ENCODE measurements at places on chromosomes 3 and 15. TPM values are rescaled to one million over a fixed set of nuclear protein-coding genes. Genes with fewer than 3 reads are reported as not detected.

DNA sequence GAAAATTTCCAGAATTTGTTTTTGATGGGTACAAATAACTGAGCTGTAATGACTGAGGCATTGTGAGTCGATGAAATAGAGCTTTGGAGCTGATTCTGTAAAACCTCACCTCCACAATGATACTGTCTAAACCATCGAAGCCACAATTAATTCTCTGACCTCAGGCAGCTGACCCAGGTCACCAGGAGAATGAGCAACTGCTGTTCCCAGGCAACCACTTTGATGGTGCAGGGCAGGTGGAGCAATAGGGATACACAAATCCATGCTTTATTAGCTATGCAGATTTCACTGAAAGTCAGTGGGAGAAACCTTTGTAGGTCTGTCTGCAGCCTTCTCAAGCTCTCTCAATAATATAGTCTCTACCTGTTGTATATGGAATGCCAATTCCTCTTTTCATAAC, 204.4 kb downstream of the RYR3 start:
- no peaks in the 10 kb centered on the region for H3K4me1 ChIP-seq
- no peak overlapping the region for H3K4me3 ChIP-seq
- H3K27ac ChIP-seq, result no peak overlapping the region
- DNase-seq, result no peak
- peaks cover 50% of the 10 kb centered on the region for H3K27me3 ChIP-seq
- H3K36me3 ChIP-seq, result no peaks in the 10 kb centered on the region

The ZNF639 gene
- 47.4 TPM for total RNA-seq

DNA sequence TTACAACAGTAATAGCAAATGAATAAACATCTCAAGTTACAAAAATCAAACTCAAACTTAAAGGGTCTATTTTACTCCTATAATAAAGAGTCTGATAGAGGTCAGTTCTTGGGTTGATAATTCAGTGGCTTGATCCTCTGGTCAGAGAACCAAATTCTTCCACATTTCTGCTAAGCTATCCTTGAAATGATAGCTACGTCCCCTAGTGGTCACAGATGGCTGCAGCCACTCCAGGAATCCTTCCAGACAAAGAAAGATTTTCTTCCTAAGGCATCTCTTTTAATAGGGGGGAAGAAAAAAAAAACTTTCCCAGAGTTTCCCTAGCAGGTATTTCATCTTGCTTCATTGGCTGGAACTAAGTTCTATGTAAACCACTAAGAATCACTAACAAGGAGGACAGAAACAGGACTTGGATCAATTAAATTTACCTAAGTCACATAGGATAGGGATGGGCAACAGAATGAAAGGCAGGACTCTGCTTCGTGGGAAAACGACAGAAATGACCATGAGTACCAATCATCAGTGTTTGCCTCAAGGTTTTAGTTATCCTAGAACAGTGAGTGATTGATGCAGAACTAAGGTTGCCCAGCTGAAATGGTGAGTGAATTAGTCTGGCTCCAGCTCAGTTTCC, 160.7 kb downstream of the STAC start:
- peak; percentile 38 for DNase-seq
- no peaks in the 10 kb centered on the region for H3K36me3 ChIP-seq
- no peaks in the 10 kb centered on the region for H3K4me1 ChIP-seq
- H3K27me3 ChIP-seq, result no peaks in the 10 kb centered on the region
- H3K4me3 ChIP-seq, result no peak overlapping the region

DNA sequence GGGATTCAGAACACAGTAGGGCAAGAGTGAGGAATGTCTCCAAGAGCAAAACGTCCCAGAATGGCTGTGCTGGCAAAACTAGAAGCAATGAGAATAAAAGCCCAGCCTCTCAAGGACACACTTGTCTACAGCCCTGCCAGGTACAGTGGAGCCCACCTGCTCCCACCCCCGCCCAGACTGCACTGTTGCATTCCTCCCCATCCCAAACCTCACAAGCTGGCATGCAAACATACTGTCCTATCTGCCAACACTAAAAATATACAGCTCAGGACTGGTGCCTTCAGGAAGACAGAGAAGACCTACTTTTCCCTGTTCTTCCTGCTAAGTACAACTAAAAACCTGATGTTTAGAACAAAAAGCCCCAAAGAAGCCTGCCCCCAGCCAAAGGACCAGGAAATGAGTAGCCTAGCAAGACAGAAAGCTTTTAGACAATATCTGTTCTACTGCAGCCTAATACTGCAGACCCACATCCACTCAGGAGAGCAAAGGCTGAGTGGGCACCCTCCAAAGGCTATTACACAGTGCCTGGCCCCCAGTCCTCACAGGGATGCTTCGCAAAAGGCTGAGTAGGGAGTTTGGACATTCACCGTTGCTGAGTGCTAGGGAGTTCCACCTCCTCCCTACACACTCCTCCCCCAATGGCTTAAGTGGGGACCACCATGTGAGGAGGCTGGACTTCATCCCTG, 13.5 kb downstream of the OCA2 start:
- DNase-seq, result no peak
- H3K4me3 ChIP-seq, result no peak overlapping the region
- H3K4me1 ChIP-seq, result no peaks in the 10 kb centered on the region

- no peak for DNase-seq
- peaks cover 5% of the 10 kb centered on the region for H3K4me1 ChIP-seq
- H3K27me3 ChIP-seq, result no peaks in the 10 kb centered on the region
- peaks cover 3% of the 10 kb centered on the region for H3K36me3 ChIP-seq
Measured at GRCh38 chr15:45174069-45174468, 13.7 kb downstream of the SHF start.

DNA sequence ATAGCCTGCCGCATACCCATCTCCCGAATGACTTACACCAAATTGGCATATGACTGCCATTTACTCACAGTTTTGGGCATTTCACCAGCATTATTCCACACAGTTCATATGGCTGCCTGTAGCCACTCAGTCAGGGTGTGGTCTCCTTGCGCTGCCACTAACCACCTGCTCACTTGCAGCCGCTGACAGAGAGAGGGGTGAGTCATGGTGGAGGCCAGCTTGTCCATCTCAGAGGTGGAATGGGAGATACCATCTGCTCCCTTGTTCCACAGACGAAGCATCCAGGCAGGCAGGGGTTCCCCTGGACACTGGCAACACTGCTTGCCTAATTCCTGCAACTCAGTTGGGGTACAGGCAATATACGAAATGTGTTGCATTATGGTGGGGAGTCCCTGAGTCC, 15.6 kb downstream of the CCRL2 start:
- H3K4me3 ChIP-seq, result no peak overlapping the region
- H3K36me3 ChIP-seq, result no peaks in the 10 kb centered on the region
- DNase-seq, result no peak
- H3K27me3 ChIP-seq, result no peaks in the 10 kb centered on the region

- H3K36me3 ChIP-seq, result no peaks in the 10 kb centered on the region
- H3K27me3 ChIP-seq, result no peaks in the 10 kb centered on the region
- no peak for DNase-seq
Measured at GRCh38 chr3:171753665-171754408, 56.4 kb downstream of the PLD1 start.

The CX3CR1 gene
- total RNA-seq, result not detected

GRCh38 chr3:41247055-41248004, 48.0 kb downstream of the CTNNB1 start:
- no peaks in the 10 kb centered on the region for H3K36me3 ChIP-seq
- no peaks in the 10 kb centered on the region for H3K4me1 ChIP-seq
- DNase-seq, result no peak
- H3K27me3 ChIP-seq, result no peaks in the 10 kb centered on the region
- H3K27ac ChIP-seq, result no peak overlapping the region

The TICRR gene
- total RNA-seq, result 55.7 TPM

GRCh38 chr3:132268956-132269355, 48.3 kb upstream of the ACP3 start:
- DNase-seq, result peak; percentile 51
- H3K4me3 ChIP-seq, result no peak overlapping the region
- H3K27ac ChIP-seq, result no peak overlapping the region
- H3K4me1 ChIP-seq, result no peaks in the 10 kb centered on the region

The C2CD4A gene
- 0.34 TPM for total RNA-seq

The CADM2 gene
- 3.7 TPM for total RNA-seq

The MNS1 gene
- 28.7 TPM for total RNA-seq

The DUOXA2 gene
- not detected for total RNA-seq

DNA sequence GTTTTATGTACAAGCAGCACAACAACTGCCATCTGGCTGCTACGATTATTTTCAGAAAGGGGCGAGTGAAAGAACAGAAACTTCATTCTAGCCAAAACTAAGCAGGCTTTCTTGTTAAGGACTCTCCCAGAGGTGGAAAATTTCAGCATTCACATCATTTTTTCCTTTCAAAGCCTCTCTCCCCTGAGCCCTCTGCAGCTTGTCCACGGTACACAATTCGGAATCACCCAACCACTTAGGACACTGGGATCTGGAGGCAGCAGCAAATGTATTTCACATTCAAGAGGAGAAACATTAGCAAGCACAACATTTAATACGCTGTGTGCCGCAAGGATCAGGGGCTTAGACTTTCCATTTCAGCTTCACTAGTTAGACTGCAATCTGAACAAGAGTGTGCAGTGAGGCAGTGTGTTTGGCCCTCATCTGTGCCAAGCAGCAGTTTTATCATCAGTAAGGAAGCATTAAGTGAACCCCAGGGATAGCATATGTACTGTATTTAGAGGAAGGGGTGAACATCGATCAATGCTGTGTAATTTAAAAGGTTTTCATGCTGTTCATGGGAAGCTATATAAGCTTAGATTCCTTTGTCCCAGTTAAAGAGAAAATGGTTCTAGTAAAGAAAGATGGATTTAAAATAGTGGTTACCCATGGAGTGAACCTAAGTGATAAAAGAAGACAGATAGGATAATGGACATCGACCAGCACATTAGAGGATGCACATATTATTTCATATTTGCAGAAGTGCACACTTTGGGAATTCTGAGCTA, 504.9 kb downstream of the TBL1XR1 start:
- DNase-seq, result no peak
- H3K27me3 ChIP-seq, result no peaks in the 10 kb centered on the region
- H3K4me1 ChIP-seq, result peaks cover 31% of the 10 kb centered on the region
- no peaks in the 10 kb centered on the region for H3K36me3 ChIP-seq
- H3K27ac ChIP-seq, result no peak overlapping the region

DNA sequence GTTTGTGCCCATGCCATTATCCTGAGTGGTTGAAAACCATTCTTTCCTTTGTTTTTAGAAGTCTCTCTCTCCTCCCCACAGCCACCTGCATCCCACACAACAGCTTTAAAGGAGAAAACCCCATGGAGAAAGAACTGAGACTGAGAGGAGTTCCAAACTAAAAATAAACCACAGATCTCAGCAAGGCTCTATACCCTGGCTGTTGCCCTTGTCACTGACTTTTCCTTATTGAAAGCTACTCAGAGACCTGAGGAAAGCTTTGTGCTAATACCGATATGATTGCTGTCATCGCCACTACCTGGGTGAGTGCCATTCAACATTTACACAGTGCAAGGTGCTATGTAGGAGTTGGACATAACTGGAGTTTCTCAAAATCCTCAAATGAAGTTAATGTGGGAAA, 55.5 kb upstream of the RASGRP1 start:
- no peaks in the 10 kb centered on the region for H3K36me3 ChIP-seq
- H3K27ac ChIP-seq, result no peak overlapping the region
- H3K4me3 ChIP-seq, result no peak overlapping the region
- peaks cover 36% of the 10 kb centered on the region for H3K27me3 ChIP-seq
- DNase-seq, result no peak

The NME9 gene
- not detected for total RNA-seq

- H3K36me3 ChIP-seq, result peaks cover 50% of the 10 kb centered on the region
- peak overlapping the region; percentile 80 for H3K27ac ChIP-seq
- no peaks in the 10 kb centered on the region for H3K27me3 ChIP-seq
- peak overlapping the region; percentile 88 for H3K4me3 ChIP-seq
Measured at GRCh38 chr3:184299488-184300377, 692 bp downstream of the PSMD2 start.

The HCLS1 gene
- total RNA-seq, result 96.9 TPM

The TIGIT gene
- total RNA-seq, result not detected

The TFRC gene
- total RNA-seq, result 336 TPM

The RHCG gene
- 1.2 TPM for total RNA-seq

- DNase-seq, result no peak
- no peak overlapping the region for H3K4me3 ChIP-seq
- H3K27ac ChIP-seq, result no peak overlapping the region
- no peaks in the 10 kb centered on the region for H3K36me3 ChIP-seq
- no peaks in the 10 kb centered on the region for H3K27me3 ChIP-seq
Measured at GRCh38 chr15:65759441-65759840, 32.7 kb downstream of the DENND4A start.

- no peaks in the 10 kb centered on the region for H3K36me3 ChIP-seq
- peaks cover 6% of the 10 kb centered on the region for H3K4me1 ChIP-seq
- H3K27ac ChIP-seq, result no peak within 1 kb of the TSS
- peak within 1 kb of the TSS; percentile 38 for H3K4me3 ChIP-seq
Measured at GRCh38 chr15:82647045-82647834, at the start of gene CPEB1. CPEB1 (minus strand) TSS chr15:82647363; CDS start chr15:82628459, 18,904 bp downstream.

GRCh38 chr15:85606738-85607137, 188.0 kb downstream of the KLHL25 start:
- H3K36me3 ChIP-seq, result no peaks in the 10 kb centered on the region
- DNase-seq, result no peak
- H3K27me3 ChIP-seq, result no peaks in the 10 kb centered on the region

- H3K4me3 ChIP-seq, result no peak overlapping the region
- H3K4me1 ChIP-seq, result no peaks in the 10 kb centered on the region
- H3K27me3 ChIP-seq, result no peaks in the 10 kb centered on the region
- no peak for DNase-seq
Measured at GRCh38 chr15:94882071-94882712, 650.8 kb downstream of the MCTP2 start.

- no peaks in the 10 kb centered on the region for H3K27me3 ChIP-seq
- no peak overlapping the region for H3K27ac ChIP-seq
- no peak overlapping the region for H3K4me3 ChIP-seq
- DNase-seq, result no peak
- peaks cover 12% of the 10 kb centered on the region for H3K4me1 ChIP-seq
Measured at GRCh38 chr15:80990955-80991354, 1.3 kb upstream of the MESD start.

DNA sequence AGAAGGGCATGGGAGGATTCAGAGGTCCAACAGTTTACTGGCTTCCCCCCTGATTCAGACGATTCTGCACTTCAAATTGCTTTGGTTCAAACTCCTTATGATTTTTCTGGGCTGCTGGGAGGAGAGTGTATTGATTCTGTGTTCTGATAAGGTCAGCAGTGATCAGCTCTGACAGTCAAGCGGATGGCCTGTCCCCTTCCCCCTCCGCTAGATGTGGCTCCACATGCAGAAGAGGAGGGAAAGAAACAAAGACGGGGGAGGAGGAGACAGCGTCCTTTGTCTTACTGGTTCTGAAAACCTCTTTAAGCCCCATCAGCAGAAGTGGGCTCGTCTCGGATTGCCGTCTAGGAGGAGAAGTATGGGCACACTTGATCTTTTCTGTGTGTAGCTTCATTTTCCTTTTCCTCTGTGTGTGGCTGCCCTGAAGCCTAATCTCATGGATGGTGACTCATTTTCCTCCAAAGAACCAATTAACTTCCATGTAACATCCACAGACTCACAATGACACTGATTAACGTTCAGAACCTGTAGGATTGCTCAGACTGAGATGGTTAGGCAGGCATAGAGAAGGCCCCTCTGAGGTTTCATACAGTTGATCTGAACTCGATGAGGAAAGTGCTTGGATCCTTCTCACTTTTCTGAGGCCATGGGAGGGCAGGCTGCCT, 162.4 kb upstream of the PPP2R3A start:
- H3K27ac ChIP-seq, result no peak overlapping the region
- no peak overlapping the region for H3K4me3 ChIP-seq
- H3K36me3 ChIP-seq, result no peaks in the 10 kb centered on the region
- DNase-seq, result no peak
- H3K4me1 ChIP-seq, result no peaks in the 10 kb centered on the region

- no peaks in the 10 kb centered on the region for H3K36me3 ChIP-seq
- no peak for DNase-seq
- H3K27ac ChIP-seq, result no peak overlapping the region
- no peak overlapping the region for H3K4me3 ChIP-seq
Measured at GRCh38 chr3:172289583-172289982, 158.7 kb downstream of the GHSR start.

All from A673 (cell line).